ENCODE measurements at places on chromosomes 16 and 17.
A peak's percentile ranks its signal among the peaks of the same experiment; 100 is the strongest.

GRCh38 chr16:31052114-31052513 lies 18.8 kb downstream of the STX4 start:
- no peak for DNase-seq

DNA sequence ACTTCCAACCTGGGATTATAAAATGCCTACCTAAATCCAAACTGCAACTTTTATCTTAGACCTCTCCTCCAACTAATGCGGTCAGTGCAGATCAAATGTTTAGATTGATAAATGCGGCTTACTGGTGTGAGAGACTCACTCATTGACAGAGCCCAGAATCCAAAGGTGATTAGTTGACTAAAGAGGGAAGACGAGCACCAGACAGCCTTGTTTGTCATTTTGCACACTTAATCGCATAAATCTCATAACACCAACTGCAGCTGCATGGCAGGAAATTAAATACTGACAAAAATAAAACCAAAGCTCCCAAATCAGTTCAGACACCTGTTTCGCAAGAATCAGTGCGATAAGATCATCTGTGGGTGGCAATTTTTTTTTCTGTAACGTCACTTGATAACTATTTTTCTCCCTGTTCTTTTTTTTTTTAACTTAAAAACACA lies 35.9 kb downstream of the NACA2 start:
- no peak for DNase-seq

DNA sequence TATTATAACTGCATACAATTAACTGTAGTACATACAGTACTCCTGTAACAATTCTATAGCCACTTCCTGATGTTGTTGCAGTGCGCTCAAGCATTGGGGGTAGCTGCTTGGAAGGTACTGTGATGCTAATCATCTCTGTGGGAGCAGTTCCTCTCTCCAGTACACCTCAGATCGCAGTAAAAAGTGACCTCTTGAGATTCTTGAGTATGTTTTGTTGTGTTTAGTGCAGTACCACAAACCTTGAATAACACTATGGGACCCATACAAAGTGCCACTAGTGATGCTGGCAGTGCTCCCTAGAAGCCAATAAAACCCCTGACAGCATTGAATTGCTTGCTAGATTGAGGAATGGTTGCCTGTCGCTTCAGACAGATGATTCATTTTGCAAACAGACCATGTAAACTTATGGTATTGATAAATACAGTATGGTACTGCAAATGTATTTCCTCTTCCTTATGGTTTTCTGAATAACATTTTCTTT lies 193.0 kb downstream of the SPECC1 start:
- DNase-seq, result peak; percentile 4

- DNase-seq, result peak; percentile 54
Measured at GRCh38 chr17:29844339-29845048, 85.5 kb downstream of the SSH2 start.

DNA sequence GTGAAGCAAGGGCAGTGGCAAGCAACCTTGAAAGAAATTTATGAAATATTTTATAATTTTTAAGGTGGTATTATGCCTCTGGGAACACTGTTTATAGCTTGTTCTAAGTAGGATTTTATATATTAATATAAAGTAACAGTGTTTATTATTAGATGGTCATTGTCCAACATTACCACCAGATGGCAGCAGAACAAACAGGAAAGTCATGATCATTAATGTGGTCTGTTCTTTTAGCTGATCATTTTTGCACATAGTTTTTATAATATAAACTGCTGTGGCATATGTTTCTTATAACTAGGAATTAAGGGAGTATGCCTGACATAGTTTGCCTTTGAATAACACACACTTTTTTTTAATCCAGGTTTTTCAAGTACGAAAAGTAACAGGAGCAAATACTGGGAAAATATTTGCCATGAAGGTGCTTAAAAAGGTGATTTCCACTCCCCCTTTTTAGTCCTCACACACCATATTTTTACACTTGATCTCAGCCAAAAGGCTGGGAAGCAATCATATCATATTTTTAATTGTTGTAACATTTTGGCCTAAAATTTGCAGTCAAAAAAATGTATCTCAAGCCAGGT lies 21.4 kb downstream of the RPS6KB1 start:
- peak; percentile 57 for DNase-seq

DNA sequence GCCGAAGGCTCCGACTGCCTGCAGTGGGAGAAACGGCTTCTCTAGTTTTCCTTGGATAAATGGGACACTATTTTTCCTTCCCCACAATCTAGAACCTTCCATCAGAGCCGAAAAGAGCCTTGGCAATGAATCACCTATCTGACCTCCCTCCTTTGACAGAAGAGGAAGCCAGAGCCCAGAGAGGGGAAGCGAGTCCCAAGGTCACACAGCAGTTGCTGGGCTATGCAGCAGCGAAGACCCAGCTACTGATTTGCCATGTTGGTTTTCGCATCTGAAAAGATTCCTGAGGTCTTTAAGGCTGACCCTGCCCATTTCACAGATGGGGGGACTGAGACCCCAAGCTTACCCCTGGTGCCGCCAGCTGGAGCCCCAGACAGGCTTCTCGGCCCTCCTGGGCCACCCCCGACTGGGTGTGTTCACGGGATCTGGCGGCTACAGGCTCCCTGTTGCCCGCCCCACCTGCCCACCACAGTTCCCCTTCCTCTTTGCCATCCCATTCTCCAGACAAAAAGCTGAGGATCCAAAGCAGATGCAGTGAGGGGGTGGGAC lies 45.9 kb downstream of the RAI1 start:
- DNase-seq, result no peak

- DNase-seq, result no peak
Measured at GRCh38 chr16:1050516-1050915, 22.0 kb upstream of the SSTR5 start.

DNA sequence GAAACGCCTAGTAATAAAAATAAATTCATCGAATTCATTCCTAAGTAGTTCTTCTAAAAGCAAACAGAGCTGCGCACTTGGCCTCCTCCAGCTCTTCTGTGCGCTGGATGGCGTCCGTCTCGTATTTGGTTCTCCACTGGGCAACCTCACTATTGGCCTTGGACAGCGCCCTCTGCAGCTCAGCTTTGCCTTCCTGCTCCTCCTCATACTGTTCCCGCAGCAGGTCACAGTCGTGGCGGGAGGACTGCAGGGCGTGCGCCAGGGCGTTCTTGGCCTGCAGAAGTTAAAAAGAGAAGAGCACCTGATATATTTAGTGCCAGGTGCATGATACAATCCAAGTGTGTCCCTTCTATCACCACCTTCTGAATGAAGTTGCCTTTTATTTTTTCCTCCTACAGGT lies 21.8 kb downstream of the MYH3 start:
- no peak for DNase-seq

- DNase-seq, result peak; percentile 20
Measured at GRCh38 chr17:47192554-47192953, 3.5 kb upstream of the CDC27 start.

GRCh38 chr17:31802502-31802901 lies 56.5 kb downstream of the COPRS start:
- DNase-seq, result no peak

DNA sequence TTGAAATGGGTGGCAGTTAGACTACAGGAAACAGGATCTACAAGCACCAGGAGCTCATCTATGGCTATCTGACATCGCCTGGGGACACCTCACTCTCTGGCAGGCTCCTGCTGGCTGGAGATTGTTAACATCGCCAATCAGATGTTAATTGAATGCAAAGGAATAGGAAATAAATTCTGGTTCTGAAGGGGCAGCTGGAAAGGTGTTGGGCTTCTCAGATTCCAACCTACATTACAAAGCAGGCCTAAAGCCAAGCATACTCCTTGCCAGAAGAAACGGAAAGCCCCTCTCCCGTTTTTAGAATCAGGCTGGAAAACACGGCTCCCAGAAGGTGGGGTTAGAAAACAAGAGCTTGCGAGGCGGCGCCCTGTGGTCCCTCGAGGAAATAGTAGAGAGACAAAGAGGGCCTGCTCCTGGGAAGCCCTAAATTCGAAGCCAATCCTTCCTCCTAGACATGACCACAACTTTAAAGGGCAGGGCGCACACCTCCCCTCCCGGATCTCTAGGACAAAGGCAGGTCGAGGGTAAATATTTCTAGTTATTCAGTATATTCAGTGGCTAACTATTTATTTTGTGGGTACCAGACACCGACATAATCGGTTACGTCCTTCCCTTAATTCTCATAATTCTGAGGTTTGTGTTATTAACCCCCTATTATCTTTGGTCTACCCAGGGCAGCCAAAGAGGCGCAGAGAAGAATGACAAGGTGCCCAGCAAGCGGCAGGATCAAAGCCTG lies 763 bp upstream of the TOM1L1 start:
- DNase-seq, result peak; percentile 56

DNA sequence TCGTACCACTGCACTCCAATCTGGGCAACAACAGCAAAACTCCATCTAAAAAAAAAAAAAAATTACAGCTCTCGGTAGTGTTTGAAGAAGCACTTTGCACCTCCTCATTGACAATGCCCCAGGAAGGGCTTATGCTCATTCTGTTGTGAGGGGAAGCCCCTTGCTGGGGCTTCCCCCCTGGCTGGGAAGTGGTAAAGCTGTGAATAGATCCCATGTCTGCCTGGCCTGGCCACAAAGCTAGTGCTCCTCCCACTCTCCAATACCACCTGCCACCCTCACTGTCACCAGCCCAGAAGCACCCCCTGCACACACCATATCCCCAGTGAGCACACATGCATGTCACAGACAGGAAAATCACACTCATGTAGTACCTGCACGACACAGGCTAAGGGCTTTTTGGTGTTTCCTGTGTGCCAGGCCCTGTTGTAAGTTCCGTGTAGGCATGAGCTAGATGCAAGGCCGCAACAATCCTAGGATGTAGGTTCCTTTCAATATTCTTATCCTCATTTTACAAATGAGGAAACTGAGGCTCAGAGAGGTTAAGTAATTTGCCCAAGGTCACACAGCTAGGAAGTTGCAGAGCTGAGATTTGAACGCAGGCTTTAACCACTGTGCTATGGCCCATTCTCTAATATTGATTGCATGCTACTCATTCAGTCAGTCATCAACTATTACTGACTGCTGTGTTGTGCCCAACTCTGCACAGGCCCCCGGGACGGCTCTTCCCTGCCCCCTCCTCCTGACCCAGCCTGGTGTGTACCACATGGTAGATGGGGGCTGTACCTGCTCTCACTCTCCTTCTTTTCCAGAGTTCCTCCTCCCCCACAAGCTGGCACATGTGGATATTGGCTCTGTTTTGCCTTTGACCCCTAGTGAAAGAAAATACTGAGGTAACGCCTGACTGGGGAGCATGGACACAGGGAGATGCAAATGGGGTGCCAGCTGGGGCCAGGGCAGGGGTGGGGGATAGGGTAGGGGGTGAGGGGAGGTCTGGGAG lies 11.9 kb upstream of the COL1A1 start:
- no peak for DNase-seq

- no peak for DNase-seq
Measured at GRCh38 chr16:28001184-28001583, 62.3 kb downstream of the GSG1L start.

DNA sequence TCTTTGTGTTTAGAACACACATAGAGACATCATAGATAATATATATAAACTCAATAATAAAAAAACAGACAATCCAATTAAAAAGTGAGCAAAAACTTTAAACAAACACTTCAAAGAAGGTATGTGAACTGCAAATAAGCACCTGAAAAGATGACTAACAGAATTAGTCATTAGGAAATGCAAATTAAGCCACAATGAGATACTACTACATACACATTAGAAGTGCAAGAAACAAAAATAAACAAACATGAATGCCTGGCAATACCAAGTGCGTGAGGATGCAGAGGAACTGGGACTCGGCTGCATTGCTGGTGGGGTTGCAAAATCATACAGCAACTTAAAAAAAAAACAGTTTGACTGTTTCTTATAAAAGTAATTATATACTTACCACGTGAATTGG lies 799.0 kb downstream of the KCNJ2 start:
- no peak for DNase-seq

DNA sequence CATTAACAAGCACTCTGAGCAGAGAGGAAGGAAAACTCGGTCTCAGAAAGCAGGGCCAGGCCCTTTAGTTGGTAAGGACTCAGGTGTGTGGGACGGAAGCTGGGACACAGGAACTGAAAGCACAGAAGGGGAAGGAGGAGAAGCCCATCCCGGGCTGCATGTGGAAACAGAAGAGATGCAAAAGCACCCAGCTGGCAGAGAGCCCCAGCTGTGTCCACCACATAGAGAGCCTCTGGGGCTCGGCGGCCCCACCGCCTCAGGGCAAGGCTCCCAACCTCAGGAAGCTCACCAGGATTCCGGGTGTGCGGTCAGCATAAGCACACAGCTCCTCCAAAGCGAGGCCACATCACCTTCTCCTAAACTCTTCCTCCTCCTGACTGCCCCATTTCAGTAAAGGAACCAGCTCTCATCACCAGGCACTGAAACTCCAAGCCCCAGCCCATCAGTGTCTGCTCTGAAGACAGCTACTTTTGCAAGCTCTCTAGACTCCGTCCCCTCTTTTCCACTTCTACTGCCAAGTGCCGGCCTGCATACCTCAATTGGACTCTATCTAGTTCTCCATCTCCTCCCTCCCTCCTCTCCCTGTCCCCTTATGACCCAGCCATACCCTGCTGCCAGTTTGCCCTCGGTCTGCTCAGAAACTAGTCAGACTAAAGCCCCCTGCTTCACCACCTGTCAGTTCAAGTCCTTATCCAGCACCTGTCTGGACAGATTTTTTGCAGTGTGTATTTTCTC lies 6.0 kb downstream of the ST3GAL2 start:
- DNase-seq, result no peak

GRCh38 chr16:88809676-88810165 lies 2.0 kb downstream of the APRT start:
- DNase-seq, result no peak

GRCh38 chr17:32947736-32948135 lies 19.8 kb downstream of the TMEM98 start:
- no peak for DNase-seq

DNA sequence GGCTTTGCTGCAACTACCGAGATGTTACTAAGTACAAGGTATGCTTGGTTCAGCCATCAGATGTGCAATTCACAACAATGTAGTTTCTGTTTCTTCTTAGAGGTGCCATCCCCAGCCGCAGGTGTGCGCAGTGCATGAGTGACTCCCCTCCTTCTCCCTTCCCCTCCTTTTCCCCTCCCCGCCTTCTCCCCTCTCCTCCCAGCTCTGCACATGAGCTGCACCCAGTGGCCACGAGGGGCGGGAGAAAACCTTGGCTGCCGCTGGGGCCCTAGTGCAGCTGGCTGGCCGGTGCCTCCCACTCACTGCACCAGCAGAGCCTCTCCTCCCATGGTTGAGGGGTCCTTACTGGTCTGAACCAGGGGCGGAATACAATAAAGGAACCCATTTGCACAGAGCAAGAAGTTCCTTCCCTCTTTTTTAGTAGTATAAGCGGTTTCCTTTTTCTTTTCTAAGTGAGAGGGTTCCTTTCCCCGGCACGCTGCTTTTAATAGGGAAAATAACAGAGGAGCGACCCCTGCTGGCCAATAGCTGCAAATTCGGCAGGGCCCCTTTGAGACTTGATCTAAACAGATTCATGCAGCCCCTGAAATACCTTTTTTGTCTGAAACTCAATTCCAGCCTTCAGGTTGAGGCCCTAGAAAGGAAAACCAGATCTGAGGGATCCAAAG lies 7.8 kb upstream of the CCL15 start:
- DNase-seq, result no peak

DNA sequence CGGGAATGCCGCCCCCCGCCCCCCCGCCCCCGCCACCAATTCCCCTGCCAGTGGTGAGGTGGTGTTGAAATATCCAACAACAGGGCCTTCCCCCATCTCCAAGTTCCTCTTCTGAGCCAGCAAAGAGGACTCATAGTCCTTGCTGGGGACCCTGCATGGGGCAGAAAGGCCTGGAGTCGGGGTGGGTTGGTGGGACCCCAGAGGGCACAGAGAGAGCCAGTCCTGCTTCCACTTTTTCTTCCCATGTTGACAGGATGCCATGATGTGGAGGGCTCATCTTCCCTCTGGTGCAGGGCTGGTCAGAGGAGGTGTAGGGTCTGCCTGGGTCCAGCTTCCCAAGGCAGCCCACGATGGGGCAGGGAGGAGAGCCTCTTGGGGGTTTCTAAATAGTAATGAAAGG lies 49.0 kb upstream of the PIK3R6 start:
- DNase-seq, result no peak
